ENCODE measurements at places on chromosomes 2 and 18. TPM values are rescaled to one million over a fixed set of nuclear protein-coding genes. Genes with fewer than 3 reads are reported as not detected.

GRCh38 chr2:8447610-8448221 lies 234.1 kb upstream of the ID2 start:
- DNase-seq: no peak

DNA sequence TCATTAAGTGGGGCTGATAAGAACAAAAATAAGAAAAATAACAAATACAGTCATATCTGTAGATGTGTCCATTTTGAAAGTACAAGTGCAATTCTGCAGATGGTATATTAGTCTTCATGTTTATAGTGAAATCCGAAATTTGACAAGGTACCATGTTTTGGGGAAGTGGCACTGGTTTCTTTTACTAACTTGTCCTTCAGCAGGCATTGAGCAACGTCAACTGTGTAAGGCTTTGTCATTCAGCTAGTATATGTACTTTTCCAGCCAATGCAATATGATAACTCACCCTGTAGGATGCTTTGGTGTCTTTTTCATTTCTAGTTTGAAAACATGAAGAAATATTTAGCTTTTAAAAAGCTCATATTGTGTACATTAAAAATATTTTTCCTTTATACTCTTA lies 139.9 kb downstream of the MCFD2 start:
- no peak for DNase-seq

The RAX gene
- total RNA-seq: not detected

The FAP gene
- total RNA-seq: 2.1 TPM

- DNase-seq: peak; percentile 47
Measured at GRCh38 chr2:70553334-70553583, 367 bp downstream of the TGFA start.

The GKN2 gene
- not detected for total RNA-seq

The NABP1 gene
- 71.8 TPM for total RNA-seq

DNA sequence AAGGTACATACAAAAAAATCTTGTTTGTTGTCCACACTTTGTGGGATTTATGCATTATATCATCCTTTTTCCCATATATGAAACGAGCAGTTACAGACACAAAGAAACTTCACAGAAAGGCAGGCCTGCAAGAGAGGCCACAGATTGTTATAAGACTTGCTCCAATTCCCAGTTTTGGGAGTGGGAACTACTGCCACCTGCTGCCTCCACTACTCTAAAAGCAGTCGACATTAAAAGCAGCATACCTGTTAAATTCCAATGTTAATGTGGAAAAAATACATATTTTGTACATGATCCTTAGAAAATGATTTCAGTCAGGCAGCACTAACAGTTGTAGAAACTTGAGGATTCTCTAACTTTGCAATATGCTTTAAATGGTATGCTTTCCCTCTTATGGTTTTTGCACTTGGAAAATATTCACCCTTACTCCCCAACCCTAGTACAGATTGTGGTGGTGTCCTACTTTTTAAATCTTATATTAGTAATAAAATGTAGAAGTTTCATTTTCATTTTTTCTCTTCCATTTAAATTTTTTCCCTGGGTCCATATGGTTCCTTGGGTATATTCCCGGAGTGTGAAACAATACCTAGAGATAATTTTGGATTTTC lies 37.9 kb downstream of the SLC38A11 start:
- peak; percentile 62 for DNase-seq

- DNase-seq: no peak
Measured at GRCh38 chr18:59229191-59229590, 9.2 kb downstream of the GRP start.

The SKOR2 gene
- total RNA-seq: not detected

GRCh38 chr18:50724751-50725151 lies 95.1 kb downstream of the MRO start:
- DNase-seq: no peak

GRCh38 chr2:118846442-118846952 lies 951 bp downstream of the EN1 start:
- peak; percentile 46 for DNase-seq

The GBX2 gene
- 2.2 TPM for total RNA-seq

DNA sequence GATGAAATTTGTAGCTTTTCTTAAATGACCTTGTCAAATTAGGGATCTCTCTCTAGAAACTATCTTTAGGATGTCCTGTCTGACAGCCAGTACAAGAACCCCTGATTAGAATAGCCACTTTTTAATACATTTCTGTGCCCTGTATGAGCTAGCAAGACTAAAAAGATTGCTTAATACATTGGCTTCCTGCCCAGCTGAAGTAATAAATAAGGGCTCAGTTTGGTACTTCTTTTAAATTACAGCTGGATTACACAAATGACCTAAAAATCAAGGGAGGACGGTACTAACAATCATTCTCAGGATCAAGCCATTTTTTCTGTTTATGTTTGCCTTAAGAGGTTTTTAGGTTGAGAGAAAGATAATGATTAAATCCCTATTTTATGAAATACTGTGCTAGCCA lies 11.6 kb upstream of the OLA1 start:
- no peak for DNase-seq

The FBXO36 gene
- 0.42 TPM for total RNA-seq

The MAP3K20 gene
- total RNA-seq: 47.9 TPM

The SLC14A1 gene
- total RNA-seq: not detected

The FOSL2 gene
- 53.7 TPM for total RNA-seq

- DNase-seq: no peak
Measured at GRCh38 chr2:55567298-55567697, 47.8 kb downstream of the CFAP36 start.

DNA sequence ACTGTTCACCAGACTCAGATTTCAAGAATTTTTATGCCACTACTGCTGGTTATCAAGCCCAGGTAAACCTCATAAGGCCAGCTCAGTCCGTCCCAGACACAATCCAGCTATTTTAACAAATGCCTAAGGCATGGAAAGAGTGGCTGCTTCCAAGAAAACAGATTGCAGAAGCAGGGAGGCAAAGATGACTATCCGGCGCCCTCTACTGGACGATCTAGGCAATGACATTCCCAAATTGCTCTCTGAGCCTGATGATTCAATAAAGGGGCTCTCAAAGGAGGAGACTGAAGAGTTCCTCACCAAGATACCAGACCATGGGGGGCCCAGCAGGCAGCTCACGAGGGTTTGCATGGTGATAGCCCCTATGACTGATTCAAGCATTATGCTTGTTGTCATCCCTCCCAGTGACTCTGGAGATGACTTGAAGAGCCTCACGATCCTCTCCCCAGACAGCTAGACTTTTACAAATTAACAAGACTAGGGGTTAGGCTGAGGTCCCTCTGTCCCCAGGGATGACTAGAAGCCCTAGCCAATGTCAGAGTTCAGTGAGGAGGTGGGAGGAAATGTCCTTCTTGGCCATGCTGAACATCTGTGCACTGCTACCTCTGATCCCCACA lies 25.0 kb downstream of the SERPINB8 start:
- peak; percentile 34 for DNase-seq

- no peak for DNase-seq
Measured at GRCh38 chr18:55539240-55539639, 48.8 kb downstream of the TCF4 start.

GRCh38 chr2:30197570-30198192 lies 33.7 kb upstream of the LBH start:
- DNase-seq: peak; percentile 14

The NUP35 gene
- 38.5 TPM for total RNA-seq

- DNase-seq: peak; percentile 49
Measured at GRCh38 chr2:56130463-56131070, 53.2 kb upstream of the CCDC85A start.

DNA sequence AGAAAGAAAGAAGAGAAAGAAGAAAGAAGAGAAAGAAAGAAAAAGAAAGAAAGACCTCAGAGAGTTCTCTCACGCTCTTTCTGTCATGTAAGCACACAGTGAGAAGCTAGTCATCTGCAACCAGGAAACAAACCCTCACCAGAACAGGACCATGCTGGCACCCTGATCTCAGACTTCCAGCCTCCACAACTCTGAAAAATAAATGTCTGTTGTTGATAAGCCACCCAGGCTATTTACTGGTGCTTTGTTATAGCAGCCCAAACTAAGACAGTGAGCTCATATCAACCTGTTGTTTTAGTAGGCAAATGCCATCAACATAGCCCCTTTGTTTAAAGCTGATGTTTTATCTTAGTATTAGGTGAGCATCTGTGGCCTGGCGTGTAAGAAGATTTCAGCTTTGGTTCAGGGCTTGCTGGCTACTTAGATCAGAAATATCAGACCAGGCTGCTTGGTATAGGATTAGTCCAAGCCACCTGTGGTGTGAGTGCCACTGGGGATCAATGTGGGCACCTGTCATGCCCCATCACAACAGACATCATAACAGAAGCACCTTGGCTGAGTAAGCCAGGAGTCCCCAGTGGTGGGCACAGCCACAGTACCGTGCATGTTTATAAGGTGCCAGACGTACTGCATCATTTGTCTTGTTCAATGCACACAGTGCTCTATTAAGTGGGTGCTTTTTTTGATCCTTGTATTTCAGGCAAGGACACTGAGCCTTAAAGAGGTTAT lies 94.4 kb downstream of the LBH start:
- no peak for DNase-seq

DNA sequence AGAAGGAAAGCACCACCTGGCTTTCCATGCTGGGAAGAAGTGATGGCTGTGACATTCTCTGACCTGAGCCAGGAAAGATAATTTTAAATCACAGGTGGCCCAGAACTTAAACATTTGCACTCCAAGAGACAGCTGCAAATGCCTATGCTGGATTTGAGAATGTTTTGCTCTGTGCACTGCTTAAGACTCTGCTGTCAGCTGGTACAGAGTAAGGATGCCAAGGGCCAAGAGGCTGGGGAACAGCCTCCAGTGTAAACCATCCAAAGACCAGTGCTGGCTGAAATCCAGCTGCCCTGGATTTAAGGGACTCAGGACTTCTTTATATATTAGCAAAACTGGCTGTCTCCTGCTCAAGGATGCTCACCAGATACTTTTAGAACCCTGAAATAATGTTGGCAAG lies 3.9 kb downstream of the HOXD8 start:
- no peak for DNase-seq

- no peak for DNase-seq
Measured at GRCh38 chr2:25816249-25816648, 62.0 kb downstream of the ASXL2 start.

- DNase-seq: peak; percentile 47
Measured at GRCh38 chr2:37877457-37878315, 47.4 kb upstream of the RMDN2 start.

GRCh38 chr2:207478572-207478971 lies 51.2 kb upstream of the CREB1 start:
- DNase-seq: no peak

The CDH19 gene
- total RNA-seq: 0.27 TPM

- DNase-seq: no peak
Measured at GRCh38 chr2:133484106-133484505, 84.2 kb downstream of the NCKAP5 start.

The POTEI gene
- total RNA-seq: not detected

The HTR2B gene
- not detected for total RNA-seq

The GREB1L gene
- total RNA-seq: 3.8 TPM

GRCh38 chr18:45774065-45774521 lies 50.1 kb downstream of the SLC14A1 start:
- DNase-seq: no peak

The UGT1A4 gene
- 6.1 TPM for total RNA-seq

The GPR75 gene
- 5.4 TPM for total RNA-seq

- DNase-seq: no peak
Measured at GRCh38 chr2:174078275-174078674, 113.1 kb upstream of the SP3 start.

- DNase-seq: no peak
Measured at GRCh38 chr2:14424478-14425390, 207.8 kb upstream of the LRATD1 start.

DNA sequence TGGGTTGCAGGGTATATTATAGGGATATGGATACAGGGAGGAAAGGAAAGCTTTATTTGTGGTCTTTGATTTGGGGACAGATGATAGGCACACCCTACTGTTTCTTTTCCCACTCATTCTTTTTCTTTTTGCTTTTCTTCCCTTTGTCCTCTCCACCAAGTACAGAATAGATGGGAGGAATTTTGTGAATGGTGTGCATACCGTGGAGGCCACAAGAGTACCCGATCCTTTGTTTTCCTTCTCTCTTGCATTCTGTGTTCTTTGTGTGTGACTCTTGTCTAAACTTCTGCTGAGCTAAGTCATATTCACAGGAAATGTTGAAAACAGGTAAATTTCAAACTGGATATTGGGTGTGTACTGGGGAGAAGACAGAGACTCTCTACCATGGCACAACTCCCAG lies 321.4 kb upstream of the SLC8A1 start:
- no peak for DNase-seq

GRCh38 chr2:150610670-150611279 lies 123.3 kb upstream of the RND3 start:
- peak; percentile 64 for DNase-seq

GRCh38 chr18:79092874-79093273 lies 23.7 kb downstream of the ATP9B start:
- DNase-seq: no peak

DNA sequence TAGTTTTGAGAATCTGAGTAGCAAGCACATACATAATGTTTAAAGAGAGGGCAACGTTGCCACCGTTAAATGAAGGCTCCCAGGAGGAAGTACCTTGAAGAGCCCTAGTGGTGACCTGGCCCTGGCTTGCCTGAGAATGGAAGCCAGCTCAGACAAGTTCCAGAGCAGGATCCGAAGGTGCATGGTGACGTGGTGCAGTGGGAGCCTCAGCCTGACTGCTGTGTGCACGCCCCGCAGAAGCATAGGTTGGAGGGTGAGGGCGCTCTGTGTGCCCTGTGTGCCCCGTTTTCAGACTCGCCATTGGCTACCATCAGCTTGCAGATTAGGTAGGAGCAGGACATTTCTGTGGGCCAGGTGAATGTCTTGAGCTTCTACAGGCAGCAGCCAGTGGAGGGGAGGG lies 68.2 kb downstream of the ZNF407 start:
- DNase-seq: no peak

GRCh38 chr2:237630216-237631000 lies 3.0 kb downstream of the LRRFIP1 start:
- DNase-seq: no peak

The FBXO48 gene
- total RNA-seq: 2.4 TPM

The SNORC gene
- 4.3 TPM for total RNA-seq

DNA sequence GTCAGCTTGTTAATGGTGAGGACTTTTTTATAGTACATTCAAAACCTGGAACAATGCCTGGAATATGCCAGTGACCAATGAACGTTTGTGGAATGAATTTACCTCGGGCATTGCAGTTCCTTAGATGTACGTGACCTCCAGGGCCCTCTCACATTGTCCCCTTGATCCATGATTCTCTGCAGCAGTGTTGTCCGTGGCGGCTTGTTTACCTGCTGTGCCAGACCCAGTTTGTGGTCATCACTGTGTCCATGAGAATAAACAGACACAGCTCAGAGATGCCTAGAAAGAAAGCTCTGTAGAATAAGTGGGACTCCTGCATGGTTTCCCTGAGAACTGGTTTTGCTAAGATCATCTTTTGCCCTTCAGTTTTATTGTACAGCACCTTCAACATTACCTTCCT lies 1132.2 kb downstream of the DPP10 start:
- no peak for DNase-seq

- DNase-seq: peak; percentile 35
Measured at GRCh38 chr18:54957996-54958395, 1.3 kb downstream of the CCDC68 start.

The ATOH8 gene
- total RNA-seq: 0.47 TPM

GRCh38 chr2:127527001-127527804 lies 914 bp upstream of the IWS1 start:
- peak; percentile 19 for DNase-seq
